ENCODE measurements at places on chromosomes 3 and 15. TPM values are rescaled to one million over a fixed set of nuclear protein-coding genes. Genes with fewer than 3 reads are reported as not detected.
A peak's percentile ranks its signal among the peaks of the same experiment; 100 is the strongest.

GRCh38 chr15:44883199-44883877, 73.1 kb upstream of the TERB2 start:
- peaks cover 2% of the 10 kb centered on the region for H3K36me3 ChIP-seq
- peaks cover 2% of the 10 kb centered on the region for H3K4me1 ChIP-seq
- H3K4me3 ChIP-seq = no peak overlapping the region
- H3K27me3 ChIP-seq = no peaks in the 10 kb centered on the region

- peak overlapping the region; percentile 100 for H3K27ac ChIP-seq
- H3K36me3 ChIP-seq = peaks cover 16% of the 10 kb centered on the region
- peak overlapping the region; percentile 99 for H3K4me3 ChIP-seq
Measured at GRCh38 chr3:169772305-169772896, 795 bp upstream of the MYNN start.

DNA sequence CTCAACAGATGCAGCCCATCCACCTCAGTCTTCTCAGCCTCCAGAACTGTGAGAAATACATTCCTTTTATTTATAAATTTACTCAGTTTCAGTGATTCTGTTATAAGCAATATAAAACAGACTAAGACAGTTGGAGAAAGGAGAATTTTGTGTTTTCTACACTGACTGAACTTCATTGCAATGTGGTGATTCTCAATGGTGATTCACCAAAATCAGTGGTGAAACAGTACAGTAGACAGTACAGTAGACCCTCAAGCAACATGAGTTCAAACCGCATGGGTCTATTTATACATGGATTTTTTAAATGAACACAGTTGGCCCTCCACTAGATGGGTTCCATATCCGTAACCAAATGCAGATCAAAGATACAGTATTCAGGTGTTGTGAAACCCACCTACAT, 403.1 kb upstream of the TGFBR2 start:
- no peak overlapping the region for H3K4me3 ChIP-seq
- H3K4me1 ChIP-seq = peaks cover 12% of the 10 kb centered on the region
- H3K27ac ChIP-seq = no peak overlapping the region

DNA sequence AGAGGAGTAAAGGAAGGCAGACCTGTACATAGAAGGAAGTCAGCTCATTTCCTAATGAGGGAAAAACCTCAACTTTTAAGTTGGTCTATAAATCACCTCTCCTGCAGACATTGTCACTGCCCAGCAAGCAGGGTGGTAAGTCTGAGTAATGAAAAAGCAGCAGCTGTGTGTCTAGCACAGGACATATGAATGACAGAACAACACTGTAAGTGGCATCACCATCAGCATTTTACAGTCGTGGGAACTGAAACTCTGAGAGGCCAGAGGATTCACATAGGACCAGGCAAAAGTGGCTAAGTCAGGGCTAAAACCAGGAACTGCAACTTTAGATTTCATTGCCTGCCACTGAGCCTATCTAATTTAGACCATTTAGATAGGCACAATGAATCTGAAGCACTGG, 235.6 kb downstream of the CLSTN2 start:
- H3K4me3 ChIP-seq = no peak overlapping the region
- H3K27ac ChIP-seq = no peak overlapping the region
- no peak for DNase-seq
- H3K4me1 ChIP-seq = no peaks in the 10 kb centered on the region

DNA sequence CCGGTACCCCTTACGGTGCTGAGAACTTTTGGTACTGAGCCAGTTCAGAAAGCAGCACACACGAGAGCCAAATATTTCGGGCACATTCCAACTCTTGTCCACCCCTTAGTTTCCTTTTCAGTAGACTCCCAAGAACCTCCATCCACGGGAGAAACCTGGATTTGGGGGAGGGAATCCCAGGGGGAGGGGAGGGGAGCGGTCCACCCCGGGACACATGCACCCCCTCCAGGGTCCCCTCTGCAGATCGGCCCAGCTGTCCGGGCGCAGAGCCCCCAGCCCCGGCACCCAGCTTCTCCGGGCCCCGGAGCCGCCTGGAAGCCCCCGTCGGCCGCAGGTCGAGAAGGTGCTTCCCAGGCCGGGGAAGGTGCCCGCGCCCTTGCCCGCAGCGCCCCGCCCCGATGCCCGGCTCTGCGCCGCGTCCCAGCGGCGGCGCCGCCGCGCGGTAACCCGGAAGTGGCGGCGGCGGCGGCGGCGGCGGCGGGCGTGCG, 455 bp upstream of the ABHD17C start:
- H3K27me3 ChIP-seq = peaks cover 53% of the 10 kb centered on the region
- peaks cover 11% of the 10 kb centered on the region for H3K4me1 ChIP-seq
- H3K27ac ChIP-seq = peak overlapping the region; percentile 39
- peak overlapping the region; percentile 84 for H3K4me3 ChIP-seq
- no peak for DNase-seq

GRCh38 chr15:94305133-94305532, 73.8 kb downstream of the MCTP2 start:
- H3K4me1 ChIP-seq = peaks cover 43% of the 10 kb centered on the region
- peak overlapping the region; percentile 60 for H3K4me3 ChIP-seq
- no peaks in the 10 kb centered on the region for H3K27me3 ChIP-seq
- H3K27ac ChIP-seq = peak overlapping the region; percentile 85
- no peak for DNase-seq

DNA sequence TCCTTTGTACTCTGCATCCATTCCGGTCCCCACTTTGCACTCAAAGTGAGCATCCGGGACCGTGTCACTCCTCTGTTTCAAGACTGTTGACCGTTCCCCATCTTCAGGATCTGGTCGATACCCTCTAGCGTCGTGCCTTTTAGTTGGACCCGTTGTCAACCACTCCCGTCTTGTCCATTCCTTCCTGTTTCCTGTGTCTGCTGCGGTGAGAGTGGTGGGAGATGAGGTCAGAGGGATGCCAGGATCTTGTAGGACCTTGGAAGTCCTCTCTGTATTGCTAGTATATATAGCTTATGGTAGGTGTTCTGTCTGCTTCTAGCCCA, 624 bp downstream of the BRK1 start:
- peaks cover 25% of the 10 kb centered on the region for H3K4me1 ChIP-seq
- peaks cover 14% of the 10 kb centered on the region for H3K36me3 ChIP-seq
- peak overlapping the region; percentile 95 for H3K4me3 ChIP-seq
- H3K27me3 ChIP-seq = peaks cover 2% of the 10 kb centered on the region
- no peak for DNase-seq

DNA sequence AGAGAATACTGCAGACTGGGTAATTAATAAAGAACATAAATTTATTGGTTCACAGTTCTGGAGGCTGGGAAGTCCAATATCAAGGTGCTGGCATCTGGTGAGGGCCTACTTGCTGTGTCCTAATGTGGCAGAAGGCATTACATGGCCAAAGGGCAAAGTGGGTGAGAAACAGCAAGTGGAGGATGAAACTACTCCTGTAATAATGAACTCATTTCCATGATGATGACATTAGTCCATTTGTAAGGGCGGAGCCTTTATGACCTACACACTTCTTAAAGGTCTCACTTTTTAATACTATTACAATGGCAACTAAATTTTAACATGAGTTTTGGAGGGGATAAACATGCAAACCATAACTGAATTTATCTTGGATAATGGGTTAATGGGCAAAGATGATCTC, 139.6 kb upstream of the SGO1 start:
- H3K36me3 ChIP-seq = no peaks in the 10 kb centered on the region
- no peak overlapping the region for H3K4me3 ChIP-seq
- DNase-seq = no peak
- H3K4me1 ChIP-seq = no peaks in the 10 kb centered on the region

GRCh38 chr3:188664795-188665194, 507.0 kb upstream of the TPRG1 start:
- no peak overlapping the region for H3K27ac ChIP-seq
- peaks cover 6% of the 10 kb centered on the region for H3K4me1 ChIP-seq
- peaks cover 7% of the 10 kb centered on the region for H3K36me3 ChIP-seq
- no peaks in the 10 kb centered on the region for H3K27me3 ChIP-seq
- DNase-seq = no peak
- no peak overlapping the region for H3K4me3 ChIP-seq

- H3K36me3 ChIP-seq = no peaks in the 10 kb centered on the region
- no peak overlapping the region for H3K4me3 ChIP-seq
- no peak overlapping the region for H3K27ac ChIP-seq
- H3K4me1 ChIP-seq = no peaks in the 10 kb centered on the region
- DNase-seq = no peak
Measured at GRCh38 chr15:36449662-36450145, 129.7 kb upstream of the CDIN1 start.

- no peaks in the 10 kb centered on the region for H3K4me1 ChIP-seq
- peaks cover 3% of the 10 kb centered on the region for H3K27me3 ChIP-seq
- H3K27ac ChIP-seq = no peak overlapping the region
- H3K36me3 ChIP-seq = no peaks in the 10 kb centered on the region
- H3K4me3 ChIP-seq = no peak overlapping the region
Measured at GRCh38 chr3:8182904-8183303, 318.7 kb upstream of the LMCD1 start.

- no peak overlapping the region for H3K4me3 ChIP-seq
- no peaks in the 10 kb centered on the region for H3K36me3 ChIP-seq
- H3K27me3 ChIP-seq = peaks cover 15% of the 10 kb centered on the region
- no peak overlapping the region for H3K27ac ChIP-seq
Measured at GRCh38 chr15:60219866-60220265, 177.9 kb downstream of the ANXA2 start.

DNA sequence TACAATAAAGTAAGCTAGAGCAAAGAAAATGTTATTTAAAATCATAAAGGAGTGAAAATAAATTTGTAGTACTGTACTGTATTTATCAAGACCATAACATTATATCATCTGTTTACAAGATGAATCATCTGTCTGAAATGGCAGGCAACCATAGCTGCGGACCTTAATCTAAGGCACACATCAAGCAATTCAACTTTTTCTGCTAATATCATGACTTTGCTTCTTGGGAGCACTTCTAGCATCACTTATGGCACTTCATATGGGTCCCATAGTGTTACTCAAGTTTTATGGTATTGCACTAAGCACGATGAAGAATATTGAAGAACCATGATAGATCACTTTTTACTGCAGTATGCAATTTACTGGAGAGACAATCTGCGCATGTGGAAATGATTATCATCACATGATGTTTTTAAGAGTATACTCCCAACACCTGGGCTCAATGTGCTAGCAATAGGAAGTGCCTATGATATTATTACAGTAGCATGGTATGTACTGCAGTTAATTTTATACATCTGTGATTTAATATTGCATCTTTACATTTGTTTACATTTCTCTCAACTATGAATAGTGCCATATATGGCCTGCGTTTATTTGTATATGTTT, 137.7 kb upstream of the NECTIN3 start:
- peaks cover 4% of the 10 kb centered on the region for H3K27me3 ChIP-seq
- H3K4me3 ChIP-seq = no peak overlapping the region
- no peaks in the 10 kb centered on the region for H3K36me3 ChIP-seq
- no peaks in the 10 kb centered on the region for H3K4me1 ChIP-seq

Gene SLC6A1
- total RNA-seq = not detected

Gene GOLGA6L1
- not detected for total RNA-seq

Gene CCDC54
- total RNA-seq = not detected

Gene CLDN18
- total RNA-seq = not detected

Gene CFAP100
- not detected for total RNA-seq

Gene NMNAT3
- total RNA-seq = 1.3 TPM

Gene ZPLD1
- total RNA-seq = not detected

Gene PRR20G
- not detected for total RNA-seq

Gene NAA50
- 90.9 TPM for total RNA-seq

Gene ETFA
- total RNA-seq = 87.6 TPM

Gene CACNA1D
- not detected for total RNA-seq
